Small intestine (tissue), 16 donors: ENCODE measurements at places on chromosomes 3 and 15. TPM values are rescaled to one million over a fixed set of nuclear protein-coding genes. Genes with fewer than 3 reads are reported as not detected.

The SAXO2 gene
- 5.1 TPM for polyA plus RNA-seq

- DNase-seq = no peak
- no peak overlapping the region for H3K27ac ChIP-seq
- no peaks in the 10 kb centered on the region for H3K36me3 ChIP-seq
- no peaks in the 10 kb centered on the region for H3K4me1 ChIP-seq
Measured at GRCh38 chr3:51508255-51508654, 8.4 kb upstream of the DCAF1 start.

DNA sequence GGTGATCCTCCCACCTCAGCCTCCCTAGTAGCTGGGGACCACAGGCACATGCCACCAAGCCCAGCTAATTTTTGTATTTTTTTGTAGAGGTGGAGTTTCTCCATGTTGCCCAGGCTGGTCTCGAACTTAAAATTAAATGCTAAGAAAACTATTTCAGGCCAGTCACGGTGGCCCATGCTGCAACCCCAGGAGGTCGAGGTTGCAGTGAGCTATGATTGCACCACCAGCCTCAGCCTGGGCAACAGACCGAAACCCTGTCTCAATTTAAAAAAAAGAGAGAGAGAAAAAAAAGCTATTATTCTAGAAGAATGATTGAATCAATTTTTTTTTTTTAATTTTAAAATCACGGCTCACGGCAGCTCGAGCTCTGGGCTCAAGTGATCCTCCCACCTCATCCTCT lies 4.7 kb downstream of the SLC51A start:
- H3K27me3 ChIP-seq = no peaks in the 10 kb centered on the region
- no peaks in the 10 kb centered on the region for H3K36me3 ChIP-seq
- peaks cover 25% of the 10 kb centered on the region for H3K4me1 ChIP-seq
- H3K27ac ChIP-seq = no peak overlapping the region

DNA sequence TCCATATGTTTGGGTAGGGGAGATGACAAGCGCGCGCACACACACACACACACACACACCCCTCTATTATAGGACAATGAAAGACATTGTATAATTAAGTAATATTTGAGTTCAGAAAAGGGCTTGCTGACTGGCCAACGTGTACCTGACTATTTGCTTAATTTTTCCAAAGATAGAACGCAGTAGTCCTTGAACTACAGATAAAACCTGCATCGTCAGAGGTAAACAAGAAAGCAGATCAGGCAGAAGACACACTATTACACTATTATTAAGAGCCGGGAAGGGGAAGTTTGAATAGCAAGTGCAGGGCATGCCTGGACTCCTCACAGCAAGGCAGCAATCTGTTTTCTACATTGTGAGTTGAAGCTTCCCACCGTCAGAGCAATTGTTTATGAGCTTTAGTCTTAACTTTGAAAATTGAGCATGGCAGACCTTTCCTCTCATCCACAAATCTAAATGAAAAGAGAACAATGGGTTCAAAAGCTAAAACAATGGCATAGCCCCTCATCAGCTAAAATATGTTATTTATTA lies 427.7 kb downstream of the GABRG3 start:
- no peak overlapping the region for H3K27ac ChIP-seq
- H3K36me3 ChIP-seq = no peaks in the 10 kb centered on the region
- DNase-seq = no peak
- no peaks in the 10 kb centered on the region for H3K27me3 ChIP-seq
- no peak overlapping the region for H3K4me3 ChIP-seq
- no peaks in the 10 kb centered on the region for H3K4me1 ChIP-seq

- H3K4me3 ChIP-seq = no peak overlapping the region
- peaks cover 2% of the 10 kb centered on the region for H3K36me3 ChIP-seq
- DNase-seq = no peak
Measured at GRCh38 chr15:98719137-98719740, 70.9 kb downstream of the IGF1R start.
